ENCODE measurements at places on chromosomes 11 and 22.

- DNase-seq: no peak
Observed at GRCh38 chr22:41911001-41911611, 3.8 kb downstream of the SHISA8 start.

GRCh38 chr11:134521001-134521400 is 109.0 kb upstream of the B3GAT1 start:
- no peak for DNase-seq

DNA sequence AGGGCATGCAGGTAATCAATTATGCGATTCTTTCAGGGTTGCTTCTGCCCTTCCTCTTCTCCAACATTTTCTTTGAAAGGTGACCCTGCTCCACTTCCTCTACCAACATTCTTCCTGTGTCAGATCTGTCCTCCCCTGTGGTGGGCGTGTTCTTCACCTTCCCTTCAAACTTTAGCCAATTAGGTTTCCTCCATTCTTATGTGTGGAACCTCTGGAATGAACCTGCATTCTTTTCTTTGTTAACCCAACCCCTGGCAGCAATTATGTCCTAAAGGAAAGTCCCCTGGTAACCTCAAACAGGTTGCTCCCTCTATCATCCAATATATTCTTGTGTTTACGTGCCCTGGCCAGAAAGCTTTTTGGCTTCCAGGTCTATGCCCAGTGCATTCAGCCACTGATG is 22.4 kb downstream of the KIRREL3 start:
- no peak for DNase-seq

GRCh38 chr11:17699147-17700114 is 19.9 kb upstream of the MYOD1 start:
- peak; percentile 52 for DNase-seq

DNA sequence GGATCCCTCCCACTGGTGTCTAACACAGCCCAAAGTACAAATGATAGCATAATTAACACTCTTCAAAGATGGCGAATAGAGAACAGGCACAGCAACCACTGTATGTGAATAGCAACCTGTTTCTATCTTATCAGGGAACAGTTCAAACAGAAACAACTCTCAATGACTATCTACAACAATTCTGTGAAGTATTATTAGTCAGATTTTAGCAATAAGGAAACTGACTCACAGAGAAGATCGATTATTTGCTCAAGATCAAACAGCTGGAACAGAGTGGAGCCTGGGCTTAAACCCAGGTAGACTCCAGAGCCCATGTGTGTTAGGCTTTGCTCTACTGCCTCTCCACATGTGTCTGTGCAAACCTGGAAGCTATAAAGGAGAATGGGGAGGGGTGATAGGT is 88.7 kb downstream of the C11orf58 start:
- no peak for DNase-seq

Measured in fibroblast of skin of right quadriceps (primary cell).